ENCODE measurements at places on chromosomes 6 and 20.
A peak's percentile ranks its signal among the peaks of the same experiment; 100 is the strongest.

GRCh38 chr20:63711085-63711645 is 3.3 kb downstream of the ZGPAT start:
- DNase-seq: no peak

DNA sequence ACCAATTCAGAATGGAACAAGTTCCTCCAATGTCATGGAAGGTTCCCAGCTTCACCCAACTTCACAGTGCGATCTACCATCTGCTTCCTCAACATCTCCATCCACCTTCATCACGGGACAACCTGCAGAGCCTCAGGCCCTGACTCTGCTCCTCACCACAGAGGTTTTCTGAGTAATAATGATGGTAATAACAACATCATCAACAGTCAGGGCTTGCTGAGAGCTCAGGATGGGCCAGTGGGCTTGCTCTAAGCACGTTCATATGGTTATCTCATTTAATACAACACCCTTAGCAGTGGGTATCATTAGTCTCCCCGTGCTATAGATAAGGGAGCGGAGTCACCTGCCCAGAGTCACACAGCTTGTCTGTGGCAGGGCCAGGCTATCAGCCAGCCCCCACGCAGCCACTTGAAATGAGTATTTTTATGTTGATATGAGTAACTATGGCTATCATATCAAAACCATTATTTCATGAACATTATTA is 38.6 kb downstream of the PREX1 start:
- DNase-seq: no peak

DNA sequence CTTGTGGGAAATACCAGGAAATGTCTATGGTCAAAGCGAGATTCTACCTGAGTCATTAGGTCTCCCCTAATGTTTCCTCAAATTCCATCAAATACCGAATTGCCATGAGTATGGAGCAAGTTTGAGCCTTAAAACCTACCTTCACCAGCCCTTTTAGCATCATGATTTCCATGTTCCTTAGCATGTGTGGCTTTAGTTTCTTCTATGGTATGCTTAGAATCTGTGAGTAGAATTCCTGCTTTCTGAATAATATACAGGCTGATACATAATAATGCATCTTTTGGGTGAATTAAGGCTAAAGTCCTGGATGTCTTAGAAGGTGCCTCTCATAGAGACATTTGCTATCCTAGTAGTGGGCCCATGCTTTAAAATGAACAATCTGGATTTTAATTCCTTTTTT is 32.0 kb downstream of the TSPYL4 start:
- no peak for DNase-seq

GRCh38 chr6:53691252-53691651 is 25.7 kb upstream of the KLHL31 start:
- no peak for DNase-seq

DNA sequence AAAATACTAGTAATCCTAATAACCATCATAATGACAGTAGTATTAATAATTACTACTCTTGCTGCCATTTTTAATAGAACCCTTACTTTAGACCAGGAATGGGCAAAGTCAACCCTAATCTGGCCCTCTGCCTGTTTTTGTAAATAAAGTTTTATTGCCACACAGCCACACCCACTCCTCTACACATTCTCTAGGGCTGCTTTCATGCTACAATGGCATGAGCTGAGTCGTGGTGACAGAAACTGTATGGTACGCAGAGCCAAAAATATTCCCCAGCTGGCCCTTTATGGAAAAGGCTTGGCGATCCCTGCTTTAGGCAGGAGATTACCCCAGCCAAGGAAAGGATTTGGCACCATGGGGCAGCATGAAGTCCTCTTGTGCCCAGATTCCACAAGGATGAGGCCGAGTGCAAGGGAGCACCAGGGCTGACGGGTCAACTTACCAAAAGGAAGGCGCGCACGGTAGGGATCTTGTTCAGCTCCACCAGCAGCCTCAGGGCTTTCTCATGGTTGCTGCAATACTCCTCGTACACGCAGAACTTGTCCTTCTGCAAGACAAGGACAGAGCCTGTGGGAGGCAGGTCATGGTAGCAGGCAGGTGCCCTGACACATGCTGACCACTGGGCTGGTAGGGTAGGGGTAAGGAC is 93.6 kb downstream of the PREX1 start:
- DNase-seq: no peak

GRCh38 chr6:87182321-87182720 is 27.0 kb downstream of the ZNF292 start:
- DNase-seq: no peak

DNA sequence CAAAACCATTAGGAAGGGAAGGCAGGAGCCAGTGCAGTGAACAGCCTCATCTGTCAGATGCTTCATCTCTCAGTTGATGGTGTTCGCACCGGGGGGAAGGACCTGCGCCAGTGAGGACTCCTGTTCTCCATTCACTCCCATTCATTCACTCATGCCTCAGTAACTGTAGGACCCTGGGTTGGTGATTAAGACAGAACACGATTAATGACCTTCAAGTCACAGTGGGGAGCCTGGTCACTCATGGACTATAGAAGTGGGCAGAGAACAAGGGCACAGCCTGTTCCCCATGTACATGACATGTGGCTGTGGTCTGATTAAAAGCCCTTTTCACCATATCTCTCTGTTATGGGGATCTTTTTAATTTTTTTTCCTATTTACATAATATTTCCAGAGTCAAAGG is 113.3 kb downstream of the RPS12 start:
- DNase-seq: no peak

DNA sequence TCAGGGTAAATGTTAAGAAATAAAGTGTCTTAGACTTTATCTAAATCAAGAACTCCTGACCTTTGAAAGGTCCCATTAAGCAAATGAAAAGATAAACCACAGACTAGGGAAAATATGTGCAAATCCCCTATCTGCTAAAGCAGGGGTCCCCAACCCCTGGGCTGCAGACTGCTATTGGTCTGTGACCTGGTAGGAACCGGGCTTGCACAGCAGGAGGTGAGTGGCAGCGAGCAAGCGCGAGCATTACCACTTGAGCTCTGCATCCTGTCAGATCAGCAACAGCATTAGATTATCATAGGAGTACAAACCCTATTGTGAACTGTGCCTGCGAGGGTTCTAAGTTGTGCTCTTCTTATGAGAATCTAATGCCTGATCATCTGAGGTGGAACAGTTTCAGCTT is 42.4 kb downstream of the LCA5 start:
- DNase-seq: no peak

DNA sequence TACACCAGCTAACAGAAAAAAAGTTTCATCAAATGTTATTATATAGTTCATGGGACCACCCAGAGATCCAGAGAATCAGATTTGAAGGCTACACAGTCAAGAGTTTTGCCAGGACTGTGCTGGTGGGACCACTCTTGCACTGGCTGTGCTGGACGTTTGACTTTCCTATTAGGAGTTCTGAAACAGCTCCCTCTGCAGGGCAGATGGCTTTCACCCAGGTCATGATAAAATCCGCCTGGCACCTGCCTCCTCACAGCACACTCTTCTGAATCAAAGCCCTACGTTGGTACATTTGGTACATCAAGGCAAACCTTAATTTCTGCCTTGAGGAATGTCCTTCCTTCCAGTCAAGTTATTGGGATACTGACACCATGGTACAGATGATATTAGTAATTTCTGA is 302.1 kb downstream of the ZNF217 start:
- DNase-seq: no peak

GRCh38 chr6:29537714-29538403 is 21.7 kb downstream of the UBD start:
- peak; percentile 60 for DNase-seq

DNA sequence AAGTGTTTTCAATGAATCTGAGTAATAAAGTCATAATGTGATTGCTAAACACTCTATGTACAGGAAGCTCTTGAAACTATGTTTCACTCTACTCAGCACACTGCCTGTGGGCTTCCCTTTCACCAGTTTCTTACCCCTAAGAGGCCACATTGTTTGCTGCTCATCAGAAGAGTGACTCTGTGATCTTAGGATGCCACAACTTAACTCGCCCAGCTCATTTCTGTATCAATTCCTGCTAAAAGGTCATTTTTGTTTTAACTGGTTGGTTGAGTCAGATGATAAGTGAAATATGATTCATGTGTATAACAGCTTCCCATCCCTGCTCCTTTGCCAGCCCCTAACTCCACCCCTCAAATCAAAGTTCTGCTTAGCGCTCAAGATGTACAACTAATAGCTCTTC is 9.8 kb upstream of the NDUFAF4 start:
- DNase-seq: no peak

GRCh38 chr6:45222380-45222779 is 105.8 kb upstream of the RUNX2 start:
- no peak for DNase-seq

GRCh38 chr6:157669747-157670216 is 153.3 kb upstream of the SNX9 start:
- DNase-seq: peak; percentile 95

DNA sequence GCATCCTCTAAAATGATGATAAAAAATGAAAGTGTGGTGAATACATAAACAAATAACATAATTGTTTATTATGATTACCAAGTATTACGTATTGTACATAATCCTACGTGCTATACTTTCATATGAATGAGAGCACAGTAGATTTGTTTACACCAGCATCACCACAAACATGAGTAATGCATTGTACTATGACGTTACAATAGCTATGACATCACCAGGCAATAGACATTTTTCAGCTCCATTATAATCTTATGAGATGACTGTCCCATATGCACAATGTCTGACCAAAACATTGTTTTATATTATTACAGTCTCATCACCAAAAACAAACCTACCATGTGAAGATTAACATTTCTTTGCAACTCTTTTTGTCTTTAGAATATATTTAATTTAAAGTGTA is 225.7 kb upstream of the TENT5A start:
- no peak for DNase-seq

DNA sequence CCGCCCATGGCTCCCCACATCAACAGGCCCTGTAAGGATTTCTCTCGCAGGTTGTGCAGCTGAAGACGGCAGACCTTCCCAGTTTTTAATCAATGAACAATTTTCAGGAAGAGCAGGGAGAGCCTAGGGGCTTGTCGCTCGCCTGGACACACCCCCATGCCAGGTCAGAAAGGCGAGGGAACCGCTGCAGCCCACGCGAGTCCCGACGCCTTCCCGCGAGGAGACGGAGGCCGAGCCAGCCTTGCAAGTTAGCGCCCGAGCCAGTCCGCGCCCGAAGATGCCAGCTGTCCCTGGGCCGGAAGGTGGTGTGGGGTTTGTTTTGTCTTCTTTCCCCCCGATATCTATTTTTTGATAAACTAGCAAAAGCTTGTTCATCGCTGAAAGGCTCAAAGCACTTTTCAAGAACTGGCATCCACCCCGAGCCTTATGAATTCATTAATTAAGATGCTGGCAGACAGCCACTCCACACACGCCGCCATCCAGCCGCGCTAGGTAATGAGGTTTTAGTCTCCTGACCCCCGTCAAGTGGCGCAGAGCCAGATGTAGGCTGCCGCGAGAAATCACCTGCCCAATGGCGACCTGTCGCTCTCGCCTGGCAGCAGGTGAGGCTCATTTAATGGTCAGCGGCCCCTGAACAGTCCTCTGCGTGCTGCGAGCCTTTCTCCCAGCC is 6.6 kb downstream of the CCDC167 start:
- no peak for DNase-seq

GRCh38 chr6:146700078-146700686 is 101.4 kb downstream of the ADGB start:
- DNase-seq: no peak

DNA sequence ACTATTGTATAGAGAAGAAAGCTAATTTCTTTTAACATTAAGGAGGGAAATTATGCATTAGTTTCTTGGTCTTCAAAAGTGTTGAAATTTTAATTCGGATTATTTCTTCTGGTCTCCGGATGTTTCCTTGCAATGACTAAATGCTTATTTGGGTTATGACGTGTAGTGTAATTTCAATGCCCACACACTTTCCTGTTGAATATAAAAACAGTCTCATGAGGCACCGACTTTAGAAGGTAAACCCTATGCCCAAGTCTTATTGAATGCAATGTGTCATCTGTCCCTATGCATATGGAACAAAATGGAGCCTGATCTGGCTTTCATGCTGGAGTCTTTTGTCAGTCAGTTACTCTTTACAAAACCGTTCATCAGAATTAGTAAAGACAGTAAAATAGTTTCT is 17.7 kb downstream of the GJA1 start:
- no peak for DNase-seq

DNA sequence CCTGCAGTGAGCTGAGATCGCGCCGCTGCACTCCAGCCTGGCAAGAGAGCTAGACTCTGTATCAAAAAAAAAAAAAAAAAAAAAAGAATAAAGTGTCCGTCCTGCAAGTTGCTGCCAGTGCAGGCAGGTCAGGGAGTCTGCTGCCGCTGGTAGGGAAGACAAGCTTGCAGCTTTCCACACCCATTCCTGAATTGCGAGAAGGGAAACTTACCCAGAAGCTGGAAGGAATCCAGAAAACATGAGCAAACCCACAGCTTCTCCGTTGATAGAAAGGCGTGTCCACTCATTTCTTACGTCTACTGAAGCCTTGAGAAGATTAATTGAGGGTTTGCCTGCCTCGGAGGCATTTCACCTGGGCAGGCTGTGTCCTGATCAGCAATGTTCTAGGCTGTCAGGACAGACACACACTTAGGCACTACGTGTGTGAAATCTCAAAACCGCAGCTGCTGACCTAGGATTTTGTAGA is 61.6 kb upstream of the DSP start:
- DNase-seq: no peak

DNA sequence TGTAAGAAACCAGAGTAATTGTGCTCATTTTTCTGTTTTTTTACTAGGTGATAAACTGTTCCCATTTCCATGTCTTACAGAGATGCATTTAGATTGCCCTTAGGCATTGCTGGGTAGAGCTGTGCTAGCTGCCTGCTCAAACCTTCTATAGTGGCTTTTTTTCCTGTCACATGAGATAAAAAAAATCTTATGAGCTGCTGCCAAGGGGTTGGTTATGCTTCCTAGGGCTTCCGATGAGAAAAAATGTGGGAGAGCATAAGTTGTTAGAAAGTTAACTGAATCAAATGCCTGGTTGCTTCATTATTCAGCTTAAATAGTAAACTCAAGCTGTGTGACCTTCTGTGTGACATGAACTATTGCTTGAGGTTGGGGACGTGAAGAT is 50.0 kb upstream of the NOX3 start:
- no peak for DNase-seq

- DNase-seq: no peak
These were observed 9.7 kb upstream of the GPSM3 start for GRCh38 chr6:32202186-32202585.
